ENCODE measurements at places on chromosomes 4 and X.
A peak's percentile ranks its signal among the peaks of the same experiment; 100 is the strongest.

DNA sequence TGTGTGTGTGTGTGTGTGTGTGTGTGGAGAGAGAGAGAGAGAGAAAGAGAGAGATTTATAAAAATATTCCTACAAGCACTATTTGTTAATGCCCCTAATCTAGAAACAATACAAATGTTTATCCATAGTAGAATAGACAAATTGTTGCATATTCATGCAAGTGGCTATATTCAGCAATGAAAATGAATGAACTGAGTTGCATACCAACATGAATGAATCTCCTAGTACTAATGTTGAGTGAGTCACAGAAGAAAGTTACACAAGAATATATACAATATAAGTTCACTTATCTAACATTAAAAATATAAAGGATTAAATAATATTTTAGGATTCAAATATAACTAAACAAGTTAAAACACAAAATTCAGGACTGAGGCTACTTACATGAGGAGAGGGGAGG is 456.8 kb upstream of the AMOT start:
- DNase-seq, result no peak

DNA sequence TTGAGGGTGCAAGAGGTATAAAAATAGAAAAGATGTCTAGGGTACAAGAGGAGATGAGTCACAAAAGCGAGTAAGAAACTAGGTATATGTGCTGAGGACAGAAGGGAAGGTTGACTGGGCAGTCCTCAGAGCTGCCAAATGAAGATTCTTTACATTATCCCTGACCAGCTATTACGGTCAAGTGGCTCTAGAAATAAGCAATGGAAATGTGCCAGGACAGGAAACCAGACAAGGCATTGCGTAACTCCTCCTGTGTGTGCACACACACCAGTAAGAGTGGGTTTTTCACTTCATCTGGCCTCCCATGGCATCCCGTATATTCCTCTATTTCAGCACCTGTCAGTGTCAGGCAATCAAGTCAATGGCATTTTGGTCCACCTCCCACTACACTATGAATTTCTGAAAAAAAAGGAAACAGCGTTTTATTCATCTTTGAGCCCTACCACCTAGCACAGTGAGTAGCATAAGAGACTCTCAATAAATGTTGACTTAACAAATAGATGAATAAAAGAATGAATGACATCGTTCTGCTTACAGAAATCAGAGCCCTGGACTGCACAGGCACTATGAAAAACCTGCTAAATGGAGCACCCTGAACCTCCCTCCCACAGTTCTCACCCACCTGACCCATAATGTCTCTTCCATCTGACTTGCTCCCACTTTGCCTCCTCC is 62.6 kb upstream of the KLF3 start:
- peak; percentile 62 for DNase-seq

DNA sequence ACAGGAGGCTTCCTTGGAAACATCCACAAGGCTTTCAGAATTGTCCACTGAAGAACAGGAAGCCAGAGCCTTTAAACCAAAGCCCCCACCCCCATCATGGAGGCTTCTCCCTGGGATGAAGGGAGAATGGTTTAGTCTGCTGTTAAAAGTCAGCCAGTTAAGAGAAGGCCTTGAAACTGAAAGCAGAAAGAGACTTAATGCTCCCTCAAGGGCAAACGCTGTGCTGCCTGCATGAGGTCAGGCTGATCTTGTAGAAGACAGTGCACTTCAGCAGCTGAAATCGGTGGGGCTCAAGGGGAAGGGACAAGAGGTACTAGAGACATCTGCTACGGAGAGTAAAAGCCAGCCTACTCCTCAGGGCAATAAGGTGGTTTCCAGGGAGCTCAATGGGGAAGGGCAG is 69.0 kb downstream of the HPRT1 start:
- no peak for DNase-seq

GRCh38 chr4:120886191-120886590 is 36.3 kb downstream of the PRDM5 start:
- no peak for DNase-seq

DNA sequence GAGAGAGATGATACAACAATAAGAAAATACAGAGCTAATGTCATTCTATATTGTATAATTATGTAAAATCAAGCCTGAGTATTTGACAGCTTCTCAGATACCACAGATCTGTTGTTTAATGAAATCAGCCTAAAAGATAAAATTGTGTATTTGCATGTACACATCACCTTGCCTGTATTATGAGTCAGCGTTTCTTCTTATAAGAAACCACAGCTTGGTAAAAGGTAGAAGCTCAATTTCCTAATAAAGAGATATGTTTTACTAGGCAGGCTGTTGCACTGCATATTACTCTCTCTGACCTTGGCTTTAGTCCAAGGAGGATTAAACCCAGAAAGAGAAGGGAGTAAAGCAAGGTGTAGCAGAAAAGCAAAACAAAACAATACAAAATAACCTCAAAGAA is 121.3 kb downstream of the PPARGC1A start:
- no peak for DNase-seq

DNA sequence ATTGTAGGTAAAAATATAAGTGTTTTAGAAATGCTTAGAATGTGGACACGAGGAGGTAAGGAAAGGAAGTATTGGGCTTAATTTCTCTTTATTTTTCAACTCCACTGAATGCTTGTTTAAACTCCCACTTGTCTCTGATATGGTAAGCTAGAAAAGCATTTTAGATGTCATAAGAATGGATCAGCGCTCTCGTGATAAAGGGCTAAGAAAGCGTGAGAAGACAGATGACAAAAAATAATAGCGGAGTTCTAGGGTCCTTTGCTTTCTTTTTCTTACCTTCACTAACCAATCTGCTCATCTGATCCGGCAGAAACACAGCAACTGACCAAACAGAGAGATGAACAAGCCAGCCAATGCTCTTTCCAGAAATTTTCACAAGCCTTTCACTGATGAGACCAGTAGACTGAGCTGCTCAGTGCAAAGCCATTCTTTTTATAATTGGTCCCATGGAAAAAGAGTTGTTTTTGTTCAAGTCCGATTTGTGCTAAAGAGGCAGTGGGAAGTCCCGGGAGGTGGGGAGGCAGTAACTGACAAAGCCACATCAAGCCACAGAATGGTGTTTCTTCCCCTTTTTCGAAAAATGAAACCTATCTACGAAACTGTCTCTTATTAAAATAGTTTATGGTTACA is at the start of gene TASL:
TSS of gene TASL (minus strand) at position 405 of the 630 bp plus-strand sequence. CDS start 17,411 bp downstream, outside the sequence.
- DNase-seq, result no peak

DNA sequence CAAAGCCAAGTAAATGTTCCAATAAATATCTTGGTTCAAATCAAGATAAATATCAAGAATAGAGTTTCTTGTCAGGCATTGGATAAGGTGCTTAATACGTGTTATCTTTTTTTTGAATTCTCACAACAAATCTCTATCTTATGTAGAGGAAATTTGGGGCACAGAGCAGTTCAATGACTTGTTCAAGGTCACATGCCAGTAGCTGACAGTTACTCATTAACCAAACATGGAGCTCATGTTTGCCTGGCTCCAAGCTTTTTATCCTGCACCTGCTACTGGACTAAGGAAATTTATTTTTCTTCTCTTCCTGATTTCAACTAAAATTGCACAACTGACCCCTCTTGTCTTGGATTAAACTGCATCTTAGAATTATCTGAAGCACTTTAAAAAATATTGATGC is 76.3 kb downstream of the ATP10D start:
- no peak for DNase-seq

- no peak for DNase-seq
These were observed 82.5 kb downstream of the ARHGEF9 start for GRCh38 chrX:63702556-63702955.

GRCh38 chr4:102713096-102713495 is 47.7 kb downstream of the MANBA start:
- DNase-seq, result no peak

DNA sequence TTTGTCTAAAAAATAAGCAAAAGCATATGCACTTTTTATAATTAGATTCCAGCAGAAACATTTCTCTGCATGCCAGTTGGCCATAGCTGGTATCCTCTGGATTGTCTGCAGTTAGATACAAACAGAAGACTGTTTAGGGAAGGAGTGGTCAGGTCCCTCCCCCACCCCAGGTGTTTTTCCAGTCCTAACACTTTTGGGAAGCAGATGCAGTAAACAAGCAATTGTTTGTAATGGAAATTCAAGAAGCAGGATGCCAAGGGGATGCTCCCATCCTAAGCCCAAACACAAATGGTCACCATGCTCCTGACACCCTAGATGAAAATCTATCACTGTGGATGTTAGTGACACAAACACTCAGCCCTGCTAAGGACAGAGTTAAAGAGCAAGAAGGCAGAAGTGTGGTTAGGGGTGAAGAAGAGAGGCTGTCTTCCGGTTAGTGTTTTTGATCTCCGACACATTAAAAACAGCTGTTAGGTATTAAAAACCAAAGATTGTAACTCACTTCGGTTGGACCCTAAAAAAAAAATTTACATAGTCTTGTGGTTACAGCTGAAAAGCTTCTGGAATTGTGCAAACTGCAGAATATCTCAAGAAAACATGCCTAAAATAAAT is 7.9 kb downstream of the LEF1 start:
- no peak for DNase-seq

- DNase-seq, result peak; percentile 3
These were observed 100.7 kb upstream of the GRPR start for GRCh38 chrX:16022580-16023200.

All from PC-9 (cell line).